ENCODE measurements at places on chromosomes 4 and X.

GRCh38 chrX:16828124-16828908 is 41.8 kb downstream of the RBBP7 start:
- DNase-seq = no peak

DNA sequence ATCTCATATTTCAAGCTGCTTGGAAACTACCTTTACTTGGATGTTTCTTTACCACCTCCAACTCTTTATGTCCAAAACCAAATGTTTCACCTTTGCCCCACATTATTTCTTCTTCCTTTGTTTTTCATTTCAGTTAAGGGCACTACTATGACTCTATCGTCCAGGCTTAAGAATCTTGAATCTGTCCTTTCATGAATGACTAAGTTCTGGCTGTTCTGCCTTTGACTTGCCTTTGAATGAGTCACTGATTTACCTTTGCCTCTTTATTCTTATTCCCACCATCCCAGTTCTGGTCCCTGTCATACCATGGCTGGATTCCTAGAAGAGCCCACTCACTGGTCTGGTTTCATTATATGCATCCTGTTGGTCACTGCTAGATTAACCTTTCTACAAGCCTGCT is 30.6 kb upstream of the PLAC1 start:
- no peak for DNase-seq

DNA sequence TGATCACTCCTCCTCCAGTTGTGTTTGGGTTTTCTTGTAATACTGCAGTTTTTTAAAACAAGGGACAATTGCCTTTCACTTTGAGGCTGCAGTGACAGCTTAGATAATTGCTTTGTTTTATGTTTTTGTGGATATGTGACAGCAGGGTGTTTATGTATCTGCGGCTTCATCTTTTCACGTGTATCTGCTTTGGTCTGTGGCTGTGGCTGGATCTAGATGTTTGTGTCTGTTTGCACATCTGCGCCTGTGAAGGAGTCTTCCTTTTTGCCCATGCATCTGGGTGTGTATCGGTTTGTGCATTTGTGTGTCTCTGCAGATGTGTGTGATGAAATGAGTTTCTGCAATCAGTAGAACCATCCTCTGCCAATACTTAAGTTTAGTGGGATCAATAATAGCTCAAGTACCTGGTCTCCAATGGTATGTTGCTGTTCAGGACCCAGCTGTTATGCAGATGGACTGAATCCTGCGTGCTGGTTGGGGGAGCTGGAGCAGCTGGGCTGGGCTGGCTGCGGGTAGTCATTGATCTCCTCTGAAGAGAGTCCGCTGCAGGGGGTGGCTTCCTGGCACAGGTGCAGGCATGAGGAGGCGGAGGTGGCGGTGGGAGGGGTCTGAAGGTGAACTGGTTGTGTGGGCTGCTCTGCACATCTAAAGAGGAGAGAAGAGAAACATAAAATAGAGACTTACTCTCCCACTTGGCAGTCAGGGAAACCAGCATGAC is 390.3 kb downstream of the SH2D1A start:
- no peak for DNase-seq

- no peak for DNase-seq
Measured at GRCh38 chr4:105637408-105638176, 70.9 kb downstream of the INTS12 start.

- no peak for DNase-seq
Measured at GRCh38 chrX:52271206-52271605, 86.5 kb downstream of the MAGED4 start.

DNA sequence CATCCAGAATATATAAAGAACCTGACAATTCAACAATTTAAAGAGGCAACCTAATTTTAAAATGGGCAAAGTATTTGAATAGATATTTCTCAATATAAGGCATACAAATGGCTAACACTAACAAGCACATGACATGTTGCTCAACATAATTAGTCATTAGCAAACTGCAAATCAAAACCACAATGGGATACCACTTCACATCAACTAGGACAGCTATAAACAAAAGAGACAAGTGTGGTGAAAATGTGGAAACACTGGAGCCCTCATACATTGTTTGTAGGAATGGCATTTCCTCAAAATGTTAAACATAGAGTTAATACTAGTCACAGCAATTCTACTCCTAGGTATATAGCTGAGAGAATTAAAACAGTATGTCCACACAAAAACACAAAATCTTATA is 96.7 kb downstream of the CORIN start:
- no peak for DNase-seq

DNA sequence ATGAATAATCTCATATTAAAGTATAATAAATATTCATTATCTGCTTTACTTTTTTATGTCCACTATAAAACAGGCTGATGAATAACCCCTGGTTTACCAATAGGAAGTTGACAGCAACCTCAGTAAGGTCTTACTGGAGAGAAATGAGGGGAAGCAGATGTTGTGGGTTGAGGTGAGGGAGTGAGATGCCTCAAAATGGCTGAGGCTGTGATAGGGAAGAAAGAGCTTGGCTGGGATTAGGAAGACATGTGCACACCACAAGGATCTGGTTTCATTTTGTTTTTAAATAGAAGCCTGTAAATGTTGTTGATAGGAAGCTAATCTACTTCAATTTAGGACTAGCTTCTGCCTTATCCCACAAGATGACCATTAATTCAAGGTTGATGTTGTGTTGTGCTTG is 14.4 kb upstream of the CYBB start:
- DNase-seq = no peak

DNA sequence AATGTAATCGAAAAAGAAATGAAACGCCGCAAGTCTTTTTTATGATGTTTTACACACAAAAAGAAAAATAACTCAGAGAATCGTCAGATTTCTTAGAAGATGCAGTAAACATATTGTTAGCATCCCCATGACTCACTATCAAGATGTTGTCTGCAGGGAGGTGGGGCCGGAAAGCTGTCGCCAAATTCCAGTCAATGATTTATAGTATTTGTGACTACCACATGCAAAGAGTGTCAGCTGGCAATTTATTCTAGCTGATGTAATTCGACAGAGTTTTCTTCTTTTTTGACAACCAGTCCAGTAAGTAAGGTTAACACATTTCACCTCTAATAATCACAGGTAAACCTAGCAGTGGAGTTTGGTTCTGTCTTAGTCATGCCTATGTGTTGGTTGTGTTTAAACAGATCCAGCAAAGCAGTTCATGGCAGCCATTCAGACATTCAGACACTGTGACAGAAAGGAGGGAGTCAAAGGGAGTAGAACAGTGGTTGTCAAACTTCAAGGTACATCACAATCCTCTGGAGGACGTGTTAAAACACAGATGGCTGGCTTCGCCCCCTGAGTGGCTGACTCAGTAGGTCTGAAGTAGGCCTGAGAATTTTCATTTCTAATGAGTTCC is 19.8 kb upstream of the PPP1R2C start:
- no peak for DNase-seq

DNA sequence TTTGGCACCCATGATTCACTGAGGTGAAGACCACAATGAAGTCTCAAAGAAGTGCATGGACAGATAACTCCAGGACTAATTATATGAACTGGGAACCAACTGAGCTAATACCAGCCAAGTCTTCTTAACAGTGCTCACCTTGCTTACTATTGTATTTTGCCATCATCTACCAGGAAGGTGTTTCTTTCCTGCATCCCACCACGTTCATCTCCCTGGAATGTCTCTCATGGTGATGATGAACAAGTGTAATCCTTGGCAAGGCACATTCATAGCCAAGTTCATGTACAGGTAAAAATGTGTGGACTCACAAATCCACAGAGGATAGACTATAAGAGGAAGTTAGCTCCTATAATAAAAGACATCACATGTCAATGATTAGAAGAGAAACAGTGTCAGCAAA is 489.1 kb downstream of the SMARCA1 start:
- no peak for DNase-seq

DNA sequence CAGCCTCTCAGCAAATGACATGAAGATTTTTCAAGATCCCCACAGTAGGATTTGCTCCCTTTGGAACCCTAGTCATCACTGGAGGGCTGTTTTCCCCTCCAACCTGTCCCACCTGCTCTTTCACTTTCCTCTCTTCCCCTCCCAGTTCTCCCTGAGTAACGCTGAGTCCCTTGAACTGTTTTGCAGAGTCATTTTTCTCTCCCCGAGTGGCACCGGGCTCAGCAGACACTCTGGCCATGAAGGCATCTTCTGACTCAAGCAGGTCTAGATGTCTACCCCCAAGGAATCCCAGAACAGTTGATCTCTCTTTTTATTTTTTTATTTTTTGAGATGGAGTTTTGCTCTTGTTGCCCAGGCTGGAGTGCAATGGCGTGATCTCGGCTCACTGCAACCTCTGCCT is 52.2 kb downstream of the HTRA3 start:
- no peak for DNase-seq

- DNase-seq = no peak
Measured at GRCh38 chr4:89277412-89277811, 30.2 kb downstream of the GPRIN3 start.

DNA sequence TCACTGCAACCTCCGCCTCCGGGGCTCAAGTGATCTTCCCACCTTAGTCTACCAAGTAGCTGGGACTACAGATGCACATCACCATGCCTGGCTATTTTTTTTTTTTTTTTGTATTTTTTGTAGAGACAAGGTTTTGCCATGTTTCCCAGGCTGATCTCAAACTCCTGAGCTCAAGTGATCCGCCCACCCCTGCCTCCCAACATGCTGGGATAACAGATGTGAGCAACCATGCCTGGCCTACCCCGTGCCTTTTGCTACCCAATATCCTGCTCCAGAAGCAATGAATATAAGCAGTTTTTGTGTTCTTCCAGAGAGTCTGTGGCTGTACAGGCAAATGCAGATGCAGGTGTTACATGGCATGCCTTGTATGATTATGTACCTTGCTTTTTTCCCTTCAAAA is 50.5 kb downstream of the TBC1D14 start:
- DNase-seq = no peak

DNA sequence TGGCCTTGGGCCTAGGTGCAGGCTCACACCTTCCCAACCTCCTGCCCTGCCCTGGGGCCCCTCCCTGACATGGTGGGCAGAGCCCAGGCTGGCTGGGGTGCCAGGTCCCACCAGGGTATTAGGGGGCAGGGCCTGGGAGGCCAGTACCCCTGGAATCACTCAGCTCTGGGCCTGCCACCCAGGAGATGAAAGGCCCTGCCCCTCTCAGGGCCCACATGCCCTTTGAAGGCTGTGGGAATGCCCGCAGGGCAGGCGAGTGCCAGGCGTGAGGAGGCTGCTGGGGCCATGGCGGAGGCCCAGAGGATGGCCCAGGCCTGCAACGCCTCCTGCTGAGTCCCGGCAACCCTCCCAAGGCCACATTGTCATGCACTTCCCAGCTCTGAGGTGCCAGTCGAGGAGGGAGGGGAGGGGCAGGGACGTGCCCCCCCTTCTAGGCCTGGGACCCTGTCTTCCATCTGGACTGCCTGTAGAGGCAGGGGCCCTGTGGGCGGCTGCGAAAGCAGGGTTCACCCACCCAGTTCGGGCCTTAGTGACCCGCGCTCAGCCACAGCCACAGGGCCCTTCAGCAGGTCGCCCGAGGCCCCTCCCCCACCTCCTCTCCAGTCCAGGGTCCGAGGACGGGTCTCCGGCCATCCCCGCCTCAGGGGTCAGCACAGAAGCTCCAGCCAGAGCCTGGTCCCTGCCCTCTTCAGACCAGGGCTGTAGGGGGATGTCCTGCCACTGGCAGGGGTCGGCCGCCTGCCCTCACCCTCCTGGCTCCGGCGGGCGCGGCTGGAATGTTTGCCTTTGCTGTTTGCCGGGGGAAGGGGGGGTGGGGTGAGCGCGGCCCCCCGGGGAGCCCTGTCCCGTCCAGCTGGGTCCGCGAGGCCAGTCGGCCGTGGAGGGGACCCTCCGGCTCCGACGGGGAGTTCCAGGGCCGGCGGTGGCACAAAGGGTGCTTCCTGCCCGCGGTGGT is 26.7 kb upstream of the FGFR3 start:
- no peak for DNase-seq

- DNase-seq = no peak
Measured at GRCh38 chrX:132461886-132462285, 27.0 kb downstream of the MBNL3 start.

GRCh38 chr4:46820154-46820553 is 88.9 kb downstream of the COX7B2 start:
- no peak for DNase-seq

- no peak for DNase-seq
Measured at GRCh38 chr4:99473131-99473530, 37.7 kb upstream of the C4orf17 start.

GRCh38 chr4:39103291-39103690 is 41.3 kb downstream of the KLHL5 start:
- DNase-seq = no peak

DNA sequence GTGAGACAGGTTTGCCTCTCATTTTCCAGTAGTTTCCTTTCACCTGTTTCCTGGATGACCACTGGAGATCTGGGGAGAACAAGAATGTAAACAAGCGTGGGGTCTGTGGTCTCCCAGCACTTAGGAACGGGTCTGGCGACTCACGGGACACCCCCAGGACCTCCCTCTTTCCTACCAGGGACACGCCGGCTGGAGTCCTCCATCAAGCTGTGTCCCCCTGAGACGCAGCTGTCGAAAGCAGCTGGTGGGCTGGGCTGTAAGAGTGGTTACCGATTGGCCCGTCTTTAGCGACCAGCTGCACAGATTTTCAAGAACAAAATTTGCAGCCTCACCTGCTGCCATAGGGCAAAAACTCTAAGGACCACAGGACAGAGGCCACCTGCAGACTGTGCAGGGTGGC is 11.9 kb downstream of the LRPAP1 start:
- DNase-seq = no peak

DNA sequence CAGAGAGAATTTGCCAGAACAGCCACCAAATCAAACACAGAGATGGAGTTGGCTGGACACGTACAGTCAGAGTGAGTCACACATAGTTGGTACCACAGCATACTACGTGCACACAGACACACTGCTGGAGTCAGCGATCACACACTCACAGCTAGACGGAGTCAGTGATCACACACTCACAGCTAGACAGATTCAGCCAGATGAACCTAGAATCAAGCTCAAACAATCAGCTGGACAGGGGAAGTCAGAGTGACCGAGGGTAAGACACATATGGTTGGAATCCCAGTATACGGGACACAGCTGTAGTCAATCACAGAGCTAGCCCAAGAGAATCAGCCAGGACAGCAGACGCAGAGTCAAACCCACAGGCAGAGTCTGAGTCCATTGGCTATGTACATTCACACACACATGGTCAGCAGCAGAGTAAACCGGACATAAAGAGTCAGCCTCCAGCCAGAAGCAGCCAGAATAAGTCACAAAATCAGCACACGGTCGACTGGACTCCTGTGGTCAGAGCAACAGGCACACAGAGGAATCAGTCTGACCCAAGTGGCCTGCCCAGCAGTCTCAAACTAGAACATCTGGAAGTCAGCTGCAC is 4.6 kb downstream of the SLC38A5 start:
- DNase-seq = no peak
